Endodermal cell (in vitro differentiated cells): ENCODE measurements at places on chromosomes 4 and X. TPM values are rescaled to one million over a fixed set of nuclear protein-coding genes. Genes with fewer than 3 reads are reported as not detected.

The CXCL8 gene
- total RNA-seq = not detected in 3 replicates

The CFAP299 gene
- total RNA-seq = not detected in 2 replicates

GRCh38 chrX:54785901-54786300 lies 12.2 kb downstream of the ITIH6 start:
- no peak overlapping the region for H3K4me3 ChIP-seq
- no peaks in the 10 kb centered on the region for H3K36me3 ChIP-seq
- H3K27ac ChIP-seq = no peak overlapping the region
- peak; percentile 78 for DNase-seq
- no peaks in the 10 kb centered on the region for H3K27me3 ChIP-seq

DNA sequence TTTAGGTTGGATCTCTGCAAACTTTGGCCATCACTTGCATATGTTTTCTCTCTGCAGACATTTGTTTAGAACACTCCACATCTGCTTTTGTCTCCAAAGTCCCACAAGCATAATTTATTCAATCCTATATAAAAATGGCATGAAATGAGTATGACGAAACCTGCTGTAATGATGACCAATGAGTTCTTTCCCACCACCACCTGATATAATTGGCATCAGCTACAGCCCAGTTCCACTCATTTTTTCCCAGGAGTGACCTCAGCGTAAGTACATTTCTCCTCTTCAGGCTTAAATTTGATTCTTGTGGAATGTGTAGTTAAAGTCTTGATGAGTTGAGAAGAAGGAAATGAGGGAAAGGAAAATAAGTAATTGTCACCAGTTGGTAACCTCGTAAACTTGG lies 205.1 kb downstream of the AWAT2 start:
- H3K4me3 ChIP-seq = no peak overlapping the region
- no peak for DNase-seq
- H3K27ac ChIP-seq = no peak overlapping the region
- H3K36me3 ChIP-seq = peaks cover 19% of the 10 kb centered on the region
- H3K27me3 ChIP-seq = no peaks in the 10 kb centered on the region

DNA sequence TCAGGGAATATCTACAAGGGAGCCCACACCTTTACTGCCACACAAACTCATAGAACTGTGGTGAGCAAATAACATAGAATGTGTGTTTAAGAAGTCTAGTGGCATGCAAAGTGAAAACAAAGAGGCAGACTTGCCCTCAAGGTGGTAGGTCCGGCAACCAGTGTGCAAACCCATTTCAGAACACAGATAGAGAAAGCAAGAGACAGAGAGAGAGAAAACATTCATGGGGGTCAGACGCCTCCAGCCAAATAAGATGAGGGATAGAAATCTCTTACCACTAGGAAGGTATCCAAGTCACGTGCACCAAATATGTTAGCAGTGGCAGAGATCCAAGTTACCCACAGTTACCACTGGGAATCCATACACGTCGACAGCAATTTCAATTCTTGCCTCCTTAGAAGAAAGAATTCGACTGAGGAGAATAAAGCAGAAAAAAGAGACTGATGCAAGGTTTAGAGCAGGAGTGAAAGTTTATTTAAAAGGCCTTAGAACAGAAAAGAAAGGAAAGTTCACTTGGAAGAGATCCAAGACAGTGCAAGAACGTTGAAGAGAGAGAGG lies 252.8 kb downstream of the NAP1L3 start:
- no peak overlapping the region for H3K27ac ChIP-seq
- no peaks in the 10 kb centered on the region for H3K27me3 ChIP-seq
- H3K4me1 ChIP-seq = no peaks in the 10 kb centered on the region
- no peak overlapping the region for H3K4me3 ChIP-seq
- DNase-seq = no peak

The SSX4 gene
- 1.5 and 1.7 TPM in 2 replicates for total RNA-seq

DNA sequence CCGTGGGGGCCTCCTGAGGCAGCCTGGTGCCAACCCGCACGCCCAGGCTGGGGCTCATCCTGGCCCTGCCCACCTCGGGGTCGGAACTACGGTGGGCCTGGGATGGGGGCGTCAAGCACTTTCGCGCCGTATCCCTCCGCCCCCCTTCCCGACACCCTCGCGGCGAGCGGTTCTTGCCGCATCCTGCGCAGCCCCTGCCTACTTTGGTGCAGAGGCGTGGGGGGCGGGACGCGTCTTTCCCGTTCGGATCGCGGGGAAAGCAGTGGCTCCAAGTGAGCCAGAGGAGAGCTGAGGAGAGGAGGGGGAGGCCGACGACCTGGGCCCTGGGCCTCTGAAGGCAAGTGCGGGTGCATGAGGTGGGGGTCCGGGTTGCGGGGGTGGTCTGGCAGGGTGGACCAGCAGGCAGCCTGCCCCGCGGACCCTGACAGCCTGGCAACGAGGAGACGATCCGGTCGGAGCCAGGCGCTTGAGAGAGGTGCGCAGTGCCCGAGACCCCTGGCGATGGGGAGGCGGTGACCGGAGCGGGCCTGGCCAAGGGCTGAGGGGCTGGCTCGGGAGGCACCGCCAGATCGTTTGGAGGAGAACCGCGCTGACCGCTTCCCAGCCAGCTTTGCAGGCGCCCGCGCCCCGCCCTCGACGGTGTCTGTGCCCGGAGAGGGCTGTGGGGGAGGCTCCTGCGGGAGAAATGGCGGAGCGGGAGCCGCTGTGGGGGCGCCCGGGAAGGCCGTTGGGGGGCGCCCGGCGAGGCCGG lies at the start of gene GPRASP2:
TSS of gene GPRASP2 (plus strand) at position 233 of the 751 bp plus-strand sequence. CDS start 2,422 bp downstream, outside the sequence.
- H3K36me3 ChIP-seq = no peaks in the 10 kb centered on the region
- H3K4me1 ChIP-seq = no peaks in the 10 kb centered on the region
- DNase-seq = peak; percentile 72
- no peak within 1 kb of the TSS for H3K27ac ChIP-seq

DNA sequence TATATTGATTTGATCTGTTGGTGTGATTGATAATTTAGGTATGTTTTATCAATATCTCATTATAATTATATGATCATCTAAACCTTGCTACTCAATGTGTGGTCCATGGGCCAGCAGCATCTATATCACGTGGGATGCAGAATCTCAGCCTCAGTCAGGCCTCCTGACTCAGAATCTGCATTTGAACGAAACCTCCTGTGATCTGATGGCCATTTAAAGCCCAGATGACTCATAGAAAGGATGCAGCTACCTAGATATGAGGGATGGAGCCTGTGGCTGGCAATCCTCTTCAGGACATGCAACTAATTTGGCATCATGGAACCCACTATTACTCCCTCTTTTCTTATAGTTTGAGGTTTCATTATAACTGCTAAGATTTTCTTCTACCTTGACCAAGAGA lies 11.3 kb upstream of the CHRNA9 start:
- H3K36me3 ChIP-seq = no peaks in the 10 kb centered on the region
- no peak for DNase-seq
- no peak overlapping the region for H3K4me3 ChIP-seq
- no peaks in the 10 kb centered on the region for H3K4me1 ChIP-seq
- H3K27me3 ChIP-seq = no peaks in the 10 kb centered on the region

The SMPX gene
- total RNA-seq = 0.31 and 0.54 TPM in 2 replicates

The CXorf49 gene
- total RNA-seq = not detected in 2 replicates
